Activated T-helper 2 cell treated with anti-CD3 and anti-CD28 coated beads, Interferon-gamma antibody, Interleukin-2, Interleukin-4, amounts not matched to agents 10 μg/mL and 5 μg/mL and 100 μg/mL, durations not matched to agents 14 hours and 24 hours and 36 hours (primary cell): ENCODE measurements at places on chromosomes 16 and 17. TPM values are rescaled to one million over a fixed set of nuclear protein-coding genes. Genes with fewer than 3 reads are reported as not detected.

- peaks cover 45% of the 10 kb centered on the region for H3K36me3 ChIP-seq
- H3K4me1 ChIP-seq = peaks cover 12% of the 10 kb centered on the region
- no peaks in the 10 kb centered on the region for H3K27me3 ChIP-seq
- H3K4me3 ChIP-seq = no peak overlapping the region
- H3K27ac ChIP-seq = no peak overlapping the region
- DNase-seq = no peak
Observed at GRCh38 chr17:63649813-63650212, 27.6 kb downstream of the MAP3K3 start.

- no peak overlapping the region for H3K4me3 ChIP-seq
- H3K36me3 ChIP-seq = peaks cover 43% of the 10 kb centered on the region
- no peaks in the 10 kb centered on the region for H3K27me3 ChIP-seq
- peaks cover 2% of the 10 kb centered on the region for H3K4me1 ChIP-seq
Observed at GRCh38 chr17:48126532-48126850, 18.9 kb downstream of the SNX11 start.

DNA sequence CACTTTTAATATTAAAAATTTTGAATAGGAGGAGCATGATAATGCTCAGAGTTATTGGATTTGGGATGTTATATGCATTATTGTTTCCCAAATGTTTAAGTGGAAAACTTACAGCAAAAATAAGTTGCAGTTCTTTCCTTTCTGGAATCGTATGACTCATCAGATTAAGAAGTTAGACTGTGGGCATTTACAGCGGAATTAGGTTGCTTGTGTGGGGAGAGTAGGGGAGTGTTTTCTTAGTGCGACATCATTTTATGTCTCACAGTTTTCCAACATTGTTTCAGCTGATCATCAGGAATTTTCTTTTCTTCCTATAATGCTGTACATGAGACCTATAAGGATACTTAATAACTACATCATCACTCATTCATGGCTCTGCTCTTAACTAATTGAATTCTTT lies 1631.8 kb downstream of the CDH8 start:
- DNase-seq = no peak
- no peaks in the 10 kb centered on the region for H3K36me3 ChIP-seq
- no peaks in the 10 kb centered on the region for H3K4me1 ChIP-seq
- no peak overlapping the region for H3K4me3 ChIP-seq

- no peaks in the 10 kb centered on the region for H3K27me3 ChIP-seq
- H3K4me1 ChIP-seq = peaks cover 28% of the 10 kb centered on the region
- peak overlapping the region; percentile 87 for H3K27ac ChIP-seq
- H3K36me3 ChIP-seq = peaks cover 49% of the 10 kb centered on the region
Observed at GRCh38 chr17:29292071-29292991, 1.6 kb downstream of the NUFIP2 start.

DNA sequence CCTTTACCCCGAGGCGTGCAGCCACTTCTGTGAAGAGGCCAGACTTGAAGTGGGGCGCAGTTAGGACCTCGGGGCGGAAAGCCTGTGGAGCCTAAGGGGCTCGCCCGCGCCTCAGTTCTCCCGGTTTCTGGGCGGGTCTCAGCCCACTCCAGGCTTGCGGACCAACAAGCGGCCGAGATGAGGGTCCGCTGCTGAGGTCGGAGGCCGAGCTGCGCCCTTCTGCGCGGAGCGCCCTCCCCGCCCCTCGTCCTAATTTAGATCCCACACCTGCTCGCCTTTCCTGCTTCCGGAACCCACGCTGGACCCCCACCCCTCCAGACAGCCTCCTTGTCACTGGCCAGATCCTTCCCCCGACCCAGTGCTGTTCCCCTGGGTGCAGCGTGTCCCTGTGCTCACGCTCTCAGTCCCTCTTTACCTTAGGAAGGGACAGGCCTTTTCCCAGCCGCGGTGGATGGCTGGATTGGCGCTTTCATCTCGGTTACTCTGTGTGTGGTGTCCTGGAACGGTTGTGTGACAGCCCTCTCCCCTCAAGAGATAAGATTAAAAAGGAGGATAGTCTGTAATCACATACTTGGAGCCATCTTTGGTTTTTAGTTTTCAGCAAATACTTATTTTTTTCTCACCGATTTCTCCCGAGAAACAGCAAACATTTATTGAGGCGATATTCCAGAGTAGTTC lies 933 bp upstream of the ATXN7L3 start:
- H3K27ac ChIP-seq = peak overlapping the region; percentile 93
- DNase-seq = no peak
- peaks cover 29% of the 10 kb centered on the region for H3K36me3 ChIP-seq

GRCh38 chr17:27654654-27655524 lies 23.9 kb downstream of the LGALS9 start:
- H3K4me1 ChIP-seq = peaks cover 7% of the 10 kb centered on the region
- peak; percentile 52 for DNase-seq
- H3K27ac ChIP-seq = no peak overlapping the region
- no peak overlapping the region for H3K4me3 ChIP-seq
- H3K27me3 ChIP-seq = no peaks in the 10 kb centered on the region

DNA sequence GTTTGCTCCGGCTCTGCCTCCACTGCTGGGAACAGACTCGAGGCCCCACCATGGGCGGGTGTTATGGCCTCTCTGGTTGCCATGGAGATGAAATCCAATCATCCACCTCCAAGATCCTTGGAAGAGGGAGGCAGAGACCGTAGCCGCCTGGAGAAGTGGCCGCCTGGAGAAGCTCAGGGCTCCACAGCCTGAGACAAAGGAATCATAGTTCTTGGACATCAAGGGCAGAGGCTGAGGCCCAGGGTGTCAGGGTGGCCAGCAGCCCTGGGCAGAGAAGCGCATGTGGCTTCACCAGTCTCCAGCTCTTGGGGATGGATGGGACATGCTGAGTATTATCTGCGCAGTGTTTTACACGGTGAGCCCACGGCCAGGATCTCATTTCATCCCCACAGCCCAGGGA lies 36.2 kb downstream of the ABR start:
- no peak overlapping the region for H3K27ac ChIP-seq
- no peaks in the 10 kb centered on the region for H3K27me3 ChIP-seq
- no peaks in the 10 kb centered on the region for H3K36me3 ChIP-seq
- no peaks in the 10 kb centered on the region for H3K4me1 ChIP-seq

DNA sequence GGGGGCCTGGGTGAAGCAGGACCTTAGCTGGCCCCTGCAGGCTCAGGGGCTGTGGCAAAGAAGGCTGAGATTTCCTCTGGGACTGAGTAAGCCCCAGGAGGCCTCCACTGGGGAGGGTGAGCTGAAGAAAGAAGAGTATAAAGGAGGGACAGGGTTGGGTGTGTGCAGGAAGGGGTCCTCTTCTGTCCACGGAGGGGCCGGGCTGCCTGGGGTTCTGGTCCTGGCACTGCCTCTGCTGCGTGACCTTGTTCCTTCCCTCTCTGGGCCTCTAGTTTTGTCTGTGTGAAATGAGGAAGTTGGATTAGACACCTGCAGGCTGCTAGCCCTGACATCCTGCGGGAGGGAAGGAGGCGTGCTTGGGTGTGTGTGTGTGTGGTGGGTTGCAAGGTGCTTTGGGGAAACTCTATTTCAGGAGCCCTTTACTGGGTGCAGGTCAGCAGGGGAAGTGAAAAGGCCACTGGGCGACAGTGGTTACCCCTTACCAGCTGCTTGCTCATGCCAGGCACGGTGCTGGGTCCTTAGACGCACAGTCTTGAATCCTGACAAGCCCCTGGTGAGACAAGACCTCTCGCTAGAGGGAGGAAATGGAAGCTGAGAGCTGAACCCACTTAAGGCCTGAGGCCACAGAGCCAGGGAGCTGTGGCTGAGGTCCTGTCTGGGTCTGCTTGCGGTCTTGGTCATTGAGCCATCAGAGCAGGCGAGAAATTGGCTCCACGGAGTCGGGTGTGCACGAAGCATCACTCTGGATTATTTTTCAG lies 60.7 kb downstream of the OR1D5 start:
- no peak for DNase-seq
- H3K27ac ChIP-seq = no peak overlapping the region
- H3K36me3 ChIP-seq = no peaks in the 10 kb centered on the region
- no peaks in the 10 kb centered on the region for H3K27me3 ChIP-seq
- no peak overlapping the region for H3K4me3 ChIP-seq

DNA sequence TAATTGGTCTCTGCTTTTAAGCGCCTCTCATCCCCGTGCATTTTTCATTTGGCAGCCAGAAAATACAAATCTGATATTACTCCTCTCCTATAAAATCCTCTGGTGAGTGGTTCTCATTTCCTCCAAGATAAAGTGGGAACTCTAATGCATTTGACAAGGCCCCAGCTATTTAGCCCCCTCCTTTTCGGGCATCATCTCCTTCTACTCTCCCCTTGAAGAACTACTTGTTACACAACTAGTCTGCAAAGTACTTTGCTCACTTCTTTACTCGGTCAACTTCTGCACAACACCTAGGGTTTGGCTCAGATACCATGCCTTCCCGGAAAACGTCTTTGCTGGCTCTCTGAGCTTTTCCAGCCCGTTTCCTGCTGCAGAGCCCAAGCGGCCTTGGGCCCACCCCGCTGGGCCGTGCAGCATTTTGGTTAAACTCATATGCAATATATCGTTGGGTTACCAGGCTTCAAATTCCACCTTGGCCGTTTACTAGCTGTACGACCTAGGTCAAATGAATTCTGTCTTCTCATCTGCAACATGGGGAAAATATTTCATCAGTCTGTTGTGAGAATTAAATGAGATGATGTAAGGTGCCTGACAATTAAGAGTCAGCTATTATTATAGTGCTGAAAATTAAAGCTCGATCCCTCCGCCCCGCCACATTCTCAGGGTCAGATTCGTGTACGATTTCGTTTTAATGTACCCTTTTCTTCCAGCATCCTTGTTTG lies 883 bp upstream of the TAF15 start:
- H3K36me3 ChIP-seq = peaks cover 20% of the 10 kb centered on the region
- no peak for DNase-seq
- peak overlapping the region; percentile 91 for H3K4me3 ChIP-seq
- peak overlapping the region; percentile 97 for H3K27ac ChIP-seq
- H3K27me3 ChIP-seq = no peaks in the 10 kb centered on the region

- peaks cover 2% of the 10 kb centered on the region for H3K27me3 ChIP-seq
- peaks cover 12% of the 10 kb centered on the region for H3K4me1 ChIP-seq
- no peak for DNase-seq
- no peaks in the 10 kb centered on the region for H3K36me3 ChIP-seq
- H3K27ac ChIP-seq = no peak overlapping the region
Observed at GRCh38 chr17:63945784-63946439, 13.8 kb upstream of the CD79B start.

SLFN13 gene
- 41.9 and 42.6 TPM in 2 replicates for total RNA-seq

SPATA32 gene
- total RNA-seq = 0.37 and 0.67 TPM in 2 replicates
